ENCODE measurements at places on chromosomes 3 and 15. TPM values are rescaled to one million over a fixed set of nuclear protein-coding genes. Genes with fewer than 3 reads are reported as not detected.

The SLC28A1 gene
- total RNA-seq, result not detected

The RAB27A gene
- 14.0 TPM for total RNA-seq

The DOCK3 gene
- 10.0 TPM for total RNA-seq

The TTC14 gene
- total RNA-seq, result 69.6 TPM

The EBLN2 gene
- total RNA-seq, result 14.9 TPM

The DNAJC13 gene
- total RNA-seq, result 43.0 TPM

The PPP1R14D gene
- total RNA-seq, result 1.5 TPM

The ADCY5 gene
- 33.8 TPM for total RNA-seq

The RLBP1 gene
- total RNA-seq, result not detected

The CHD2 gene
- total RNA-seq, result 159 TPM

The XCR1 gene
- total RNA-seq, result not detected

The SELENOT gene
- 69.0 TPM for total RNA-seq

The NR1D2 gene
- 14.9 TPM for total RNA-seq

The PROK2 gene
- total RNA-seq, result not detected

The MYL3 gene
- 0.33 TPM for total RNA-seq

The FES gene
- 16.2 TPM for total RNA-seq

The ST3GAL6 gene
- total RNA-seq, result 49.2 TPM

The SMAD6 gene
- 38.9 TPM for total RNA-seq

The KLHL24 gene
- total RNA-seq, result 72.8 TPM

The GOLGA6B gene
- not detected for total RNA-seq

The CISH gene
- total RNA-seq, result 4.9 TPM

The CCDC14 gene
- total RNA-seq, result 121 TPM

The DISP2 gene
- total RNA-seq, result 1.0 TPM

The CHRM5 gene
- total RNA-seq, result not detected

The ALDH1L1 gene
- total RNA-seq, result 4.7 TPM

The CAMK2N2 gene
- total RNA-seq, result 1.3 TPM

The ZNF860 gene
- total RNA-seq, result 2.2 TPM

The GDPGP1 gene
- 8.6 TPM for total RNA-seq

The FETUB gene
- not detected for total RNA-seq

The ATP13A3 gene
- 124 TPM for total RNA-seq

The CYP1A2 gene
- total RNA-seq, result not detected

The PLA2G4D gene
- total RNA-seq, result not detected

The STRIT1 gene
- not detected for total RNA-seq

The PPP4R2 gene
- 130 TPM for total RNA-seq

The ATP2B2 gene
- total RNA-seq, result 0.07 TPM

The HES1 gene
- 129 TPM for total RNA-seq

The PTPRG gene
- 44.3 TPM for total RNA-seq

The GATM gene
- total RNA-seq, result 64.1 TPM

The CCPG1 gene
- 24.3 TPM for total RNA-seq

The DZIP1L gene
- 81.9 TPM for total RNA-seq

The LDHAL6B gene
- not detected for total RNA-seq

The MYLK gene
- total RNA-seq, result 1.1 TPM

The KBTBD8 gene
- total RNA-seq, result 6.1 TPM

The MEGF11 gene
- 0.60 TPM for total RNA-seq

The LTF gene
- 0.33 TPM for total RNA-seq

The ZBTB47 gene
- total RNA-seq, result 9.7 TPM

The GOLGA8J gene
- total RNA-seq, result not detected

The MME gene
- total RNA-seq, result 0.93 TPM

The GOLGA8T gene
- not detected for total RNA-seq

The CPN2 gene
- total RNA-seq, result not detected

The BCHE gene
- 1.1 TPM for total RNA-seq

The SEMA3B gene
- 24.6 TPM for total RNA-seq

The HEG1 gene
- 4.1 TPM for total RNA-seq

The RBSN gene
- total RNA-seq, result 25.7 TPM

The LEKR1 gene
- total RNA-seq, result 4.1 TPM

The ABHD14A gene
- 19.4 TPM for total RNA-seq

The ATP10A gene
- total RNA-seq, result 0.07 TPM

The PAQR9 gene
- total RNA-seq, result 2.5 TPM

The OR5K2 gene
- total RNA-seq, result not detected

The ALPK3 gene
- total RNA-seq, result 122 TPM
